Stimulated activated CD4-positive, alpha-beta T cell treated with anti-CD3 and anti-CD28 coated beads, Interleukin-4, amount 100 ng/mL, for 48 hours (primary cell): ENCODE measurements at places on chromosomes 1 and 21.
A peak's percentile ranks its signal among the peaks of the same experiment; 100 is the strongest.

DNA sequence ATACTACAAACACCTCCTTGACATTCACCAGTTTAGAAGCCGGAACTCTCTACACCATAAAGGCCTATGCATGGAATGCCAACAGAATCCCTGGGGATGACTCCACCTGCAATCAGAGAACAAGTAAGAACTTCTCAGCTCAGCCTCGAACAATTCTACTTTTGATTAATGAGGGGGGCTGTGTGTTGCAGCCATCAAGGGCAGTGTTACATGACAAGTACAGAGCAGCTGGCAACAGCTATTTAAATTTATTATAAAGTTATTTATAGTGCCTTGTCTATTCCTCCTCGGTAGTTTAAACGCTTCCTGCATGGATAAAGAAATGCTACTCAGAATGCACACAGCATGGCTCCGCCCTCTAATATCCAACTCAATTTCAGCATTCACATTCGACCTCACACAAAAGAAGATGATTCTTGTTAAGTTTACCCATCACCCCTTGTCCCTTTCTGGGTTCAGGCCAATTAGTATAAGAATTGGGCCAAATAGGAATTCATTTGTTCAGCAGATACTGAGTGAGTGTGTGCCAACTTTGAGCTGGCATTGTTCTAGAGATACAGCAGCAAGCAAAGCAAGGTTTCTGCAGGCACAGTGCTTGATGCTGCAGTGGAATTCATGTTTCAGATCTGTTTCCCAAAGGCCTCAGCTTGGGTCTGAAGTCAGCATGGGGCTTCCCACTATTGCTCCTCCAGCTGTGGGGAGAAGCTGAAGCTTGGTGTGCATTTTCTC is 6.4 kb downstream of the FNDC7 start:
- DNase-seq = no peak

- no peak for DNase-seq
Observed at GRCh38 chr1:26349188-26349876, 4.6 kb downstream of the CRYBG2 start.

DNA sequence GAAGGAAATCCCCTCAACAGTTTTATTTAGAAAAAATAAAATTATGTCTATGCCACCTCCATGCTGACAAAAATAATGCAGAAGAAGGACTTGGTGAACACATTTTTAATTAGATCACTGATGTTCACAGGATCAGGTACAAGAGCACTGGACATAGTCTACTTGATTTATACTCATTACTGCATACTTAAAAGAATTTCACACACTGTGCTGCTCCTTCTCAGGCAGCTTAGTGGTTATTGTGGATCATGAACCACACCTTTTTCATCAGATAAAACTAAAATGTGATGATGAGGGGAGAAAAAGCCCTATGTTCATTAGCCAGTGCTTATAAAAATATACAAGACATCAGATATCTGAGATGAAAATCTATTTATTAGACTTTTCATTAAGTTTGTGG is 103.3 kb upstream of the DPH5 start:
- DNase-seq = no peak

DNA sequence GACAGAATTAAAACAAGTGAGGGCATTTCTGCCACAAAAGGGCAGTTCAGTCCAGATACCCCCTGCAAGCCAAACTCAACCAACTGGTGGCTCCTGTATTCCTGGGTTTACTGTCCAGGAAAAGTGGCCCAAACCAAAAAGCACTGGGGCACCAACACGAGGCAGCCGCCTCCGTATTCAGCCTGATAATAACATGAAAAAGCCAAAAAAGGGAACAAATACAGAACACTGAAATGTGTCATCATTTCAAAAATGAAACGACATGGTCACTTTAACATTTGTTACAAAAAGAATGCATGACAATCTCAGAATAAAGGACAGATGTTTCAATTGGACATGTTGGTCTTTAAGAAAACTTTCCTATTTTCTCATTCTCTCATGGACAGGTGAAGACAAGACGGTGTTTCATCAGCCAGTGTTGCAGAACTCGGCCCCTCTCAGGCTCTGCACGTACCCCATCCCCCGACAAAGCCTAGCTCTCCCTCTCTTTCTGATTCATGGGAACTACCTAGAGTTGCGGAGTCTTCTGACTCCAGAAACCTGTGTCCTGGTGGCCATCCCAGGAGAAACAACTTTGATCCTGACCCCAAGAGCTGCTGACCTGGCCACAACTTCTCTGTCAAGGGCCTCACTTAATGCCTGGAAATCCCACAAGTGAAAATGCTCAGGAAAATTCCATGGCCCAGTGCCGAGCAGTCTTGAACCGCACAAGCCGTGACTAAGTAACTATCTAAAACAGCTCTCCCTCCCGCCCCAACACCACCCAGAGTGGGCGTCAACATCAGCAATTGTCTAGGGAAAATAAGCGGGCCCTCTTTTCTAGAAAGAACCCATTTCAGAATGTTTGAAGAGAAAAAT is 27.1 kb downstream of the ZBTB17 start:
- peak; percentile 58 for DNase-seq

GRCh38 chr21:28543975-28544374 is 448.7 kb downstream of the LTN1 start:
- DNase-seq = no peak
